ENCODE measurements at places on chromosomes 7 and 10. TPM values are rescaled to one million over a fixed set of nuclear protein-coding genes. Genes with fewer than 3 reads are reported as not detected.
A peak's percentile ranks its signal among the peaks of the same experiment; 100 is the strongest.

GRCh38 chr7:36591636-36592035 lies 132.7 kb downstream of the AOAH start:
- H3K4me3 ChIP-seq = no peak overlapping the region
- no peak overlapping the region for H3K27ac ChIP-seq
- no peaks in the 10 kb centered on the region for H3K36me3 ChIP-seq
- no peaks in the 10 kb centered on the region for H3K4me1 ChIP-seq

GRCh38 chr10:101032637-101033224 lies 1.7 kb downstream of the SFXN3 start:
- peak overlapping the region; percentile 98 for H3K27ac ChIP-seq
- H3K27me3 ChIP-seq = no peaks in the 10 kb centered on the region
- H3K4me1 ChIP-seq = peaks cover 11% of the 10 kb centered on the region
- H3K4me3 ChIP-seq = peak overlapping the region; percentile 72
- no peaks in the 10 kb centered on the region for H3K36me3 ChIP-seq

GRCh38 chr7:106367664-106368063 lies 82.9 kb upstream of the NAMPT start:
- H3K4me3 ChIP-seq = no peak overlapping the region
- no peaks in the 10 kb centered on the region for H3K4me1 ChIP-seq
- H3K27ac ChIP-seq = no peak overlapping the region
- H3K36me3 ChIP-seq = no peaks in the 10 kb centered on the region
- no peak for DNase-seq

DNA sequence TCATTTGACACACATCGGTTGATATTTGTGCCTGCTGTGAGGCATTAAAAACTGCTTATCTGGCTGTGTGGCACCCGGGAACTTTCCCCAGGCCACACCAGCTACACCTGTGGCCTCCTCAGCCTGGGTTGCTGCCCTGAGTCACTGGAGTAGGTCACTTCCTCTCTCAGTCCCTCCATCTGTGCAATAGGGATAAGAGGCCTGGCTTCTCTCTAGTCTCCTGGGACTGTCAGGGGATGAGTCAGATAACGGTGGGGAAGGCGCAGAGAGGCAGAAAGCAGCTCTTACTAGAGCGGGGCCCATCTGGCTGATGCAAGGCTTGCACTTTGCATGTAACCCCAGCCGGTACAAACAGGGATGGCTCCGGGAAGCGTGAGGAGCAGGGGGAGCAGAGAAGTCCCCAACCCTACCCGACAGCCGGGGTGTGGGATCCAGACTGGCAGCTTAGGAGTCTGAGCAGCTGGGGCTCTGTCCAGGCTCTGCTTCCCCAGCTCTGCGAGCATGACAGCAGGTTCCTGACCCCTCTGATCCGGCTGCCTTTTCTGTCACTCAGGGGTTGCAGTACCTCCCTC lies 34.0 kb downstream of the DNAJB12 start:
- H3K4me3 ChIP-seq = no peak overlapping the region
- no peaks in the 10 kb centered on the region for H3K36me3 ChIP-seq
- peak overlapping the region; percentile 78 for H3K27ac ChIP-seq

GRCh38 chr7:2465928-2466327 lies 10.3 kb downstream of the GRIFIN start:
- H3K4me3 ChIP-seq = no peak overlapping the region
- no peak overlapping the region for H3K27ac ChIP-seq
- H3K4me1 ChIP-seq = no peaks in the 10 kb centered on the region
- no peaks in the 10 kb centered on the region for H3K27me3 ChIP-seq
- H3K36me3 ChIP-seq = no peaks in the 10 kb centered on the region

DNA sequence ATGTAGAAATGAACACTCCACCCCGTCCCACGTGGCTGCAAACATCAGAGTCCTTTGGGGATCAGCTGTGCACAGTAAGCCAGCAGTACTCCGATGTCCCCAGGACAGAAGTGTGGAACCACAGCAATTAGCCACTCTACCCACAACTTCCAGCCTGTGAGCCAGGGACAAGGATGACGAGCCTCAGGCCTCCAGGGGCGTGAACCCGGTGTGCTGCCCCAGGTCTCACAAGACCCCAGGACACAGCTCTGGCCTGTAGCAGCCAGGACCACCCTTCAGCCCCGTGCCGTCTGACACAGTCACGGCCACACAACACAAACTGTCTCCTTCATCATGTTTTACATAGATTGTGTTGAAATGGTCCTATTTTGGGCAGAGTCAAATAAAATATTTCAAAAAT lies 113.0 kb upstream of the DIP2C start:
- DNase-seq = peak; percentile 6
- H3K36me3 ChIP-seq = no peaks in the 10 kb centered on the region
- H3K4me3 ChIP-seq = no peak overlapping the region
- H3K27ac ChIP-seq = no peak overlapping the region
- H3K4me1 ChIP-seq = peaks cover 19% of the 10 kb centered on the region

DNA sequence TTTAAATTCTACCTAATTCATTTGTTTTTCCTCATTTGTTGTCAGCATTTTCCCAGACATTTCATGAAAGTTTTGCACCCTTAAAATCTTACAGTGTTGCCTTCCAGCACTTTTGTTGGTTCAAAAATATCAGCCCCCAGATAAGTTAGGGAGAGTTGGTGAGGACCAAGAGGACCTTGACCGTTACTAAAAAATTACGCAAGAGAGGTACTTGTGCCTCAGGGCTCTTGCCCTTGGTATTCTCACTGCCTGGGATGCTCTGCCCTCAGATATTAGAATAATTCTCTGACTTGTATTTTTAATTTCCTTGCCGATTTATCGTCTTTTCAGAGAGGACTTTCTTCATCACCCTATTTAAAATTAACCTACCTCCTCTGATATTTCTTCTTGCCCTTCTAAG lies 3.5 kb upstream of the AKR1B15 start:
- no peaks in the 10 kb centered on the region for H3K36me3 ChIP-seq
- H3K27me3 ChIP-seq = no peaks in the 10 kb centered on the region
- H3K4me3 ChIP-seq = no peak overlapping the region
- H3K27ac ChIP-seq = no peak overlapping the region

Gene PPP1R3A
- 0.24 TPM for total RNA-seq

Gene TSPAN15
- 35.3 TPM for total RNA-seq

Gene CDHR3
- 3.8 TPM for total RNA-seq
